ENCODE measurements at places on chromosomes 7 and 10.
A peak's percentile ranks its signal among the peaks of the same experiment; 100 is the strongest.

DNA sequence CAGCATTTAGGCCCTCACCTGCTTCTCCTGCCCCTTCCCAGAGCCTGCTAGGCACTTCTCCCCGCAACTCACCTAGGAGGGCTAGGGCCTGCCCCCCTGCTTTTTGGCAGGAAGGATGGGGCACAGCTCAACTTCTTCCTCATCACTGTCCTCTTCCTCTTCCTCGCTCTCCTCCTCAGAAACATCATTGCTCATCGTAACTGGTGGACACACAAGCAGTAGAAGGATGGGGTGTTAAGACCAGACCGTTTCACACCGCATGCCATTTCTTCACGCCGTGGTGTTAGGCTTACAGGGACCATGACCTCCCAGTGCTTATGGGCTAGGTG, 1.6 kb downstream of the NPM3 start:
- DNase-seq = no peak

- DNase-seq = no peak
These were observed 8.3 kb upstream of the ATP6V0E2 start for GRCh38 chr7:149865437-149865836.

GRCh38 chr10:120989996-120990598, 138.9 kb downstream of the WDR11 start:
- no peak for DNase-seq

DNA sequence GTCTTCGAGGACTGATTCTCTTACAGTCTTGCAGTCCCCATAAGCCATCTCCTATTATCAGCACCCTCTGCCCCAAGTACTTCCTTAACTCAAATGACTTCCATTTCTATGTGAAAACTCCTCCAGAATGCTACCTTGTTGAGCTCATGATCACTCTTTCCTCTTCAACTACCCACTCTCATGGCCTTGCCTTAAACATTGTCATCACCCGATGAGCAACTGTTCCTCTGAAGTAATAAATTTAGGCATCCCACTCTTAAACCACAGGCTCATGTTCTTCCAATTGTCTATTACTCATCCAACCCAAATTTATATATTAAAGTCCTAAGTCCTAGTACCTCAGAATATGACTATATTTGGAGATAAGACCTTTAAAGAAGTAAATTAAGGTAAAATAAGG, 152.9 kb downstream of the C1GALT1 start:
- no peak for DNase-seq

GRCh38 chr7:17301471-17302456, 3.3 kb downstream of the AHR start:
- DNase-seq = no peak

GRCh38 chr10:88127269-88127668, 263.8 kb downstream of the PTEN start:
- no peak for DNase-seq

- no peak for DNase-seq
These were observed 85.8 kb downstream of the MKX start for GRCh38 chr10:27659786-27660185.

- DNase-seq = no peak
These were observed 8.1 kb downstream of the CYP26A1 start for GRCh38 chr10:93081834-93082233.

DNA sequence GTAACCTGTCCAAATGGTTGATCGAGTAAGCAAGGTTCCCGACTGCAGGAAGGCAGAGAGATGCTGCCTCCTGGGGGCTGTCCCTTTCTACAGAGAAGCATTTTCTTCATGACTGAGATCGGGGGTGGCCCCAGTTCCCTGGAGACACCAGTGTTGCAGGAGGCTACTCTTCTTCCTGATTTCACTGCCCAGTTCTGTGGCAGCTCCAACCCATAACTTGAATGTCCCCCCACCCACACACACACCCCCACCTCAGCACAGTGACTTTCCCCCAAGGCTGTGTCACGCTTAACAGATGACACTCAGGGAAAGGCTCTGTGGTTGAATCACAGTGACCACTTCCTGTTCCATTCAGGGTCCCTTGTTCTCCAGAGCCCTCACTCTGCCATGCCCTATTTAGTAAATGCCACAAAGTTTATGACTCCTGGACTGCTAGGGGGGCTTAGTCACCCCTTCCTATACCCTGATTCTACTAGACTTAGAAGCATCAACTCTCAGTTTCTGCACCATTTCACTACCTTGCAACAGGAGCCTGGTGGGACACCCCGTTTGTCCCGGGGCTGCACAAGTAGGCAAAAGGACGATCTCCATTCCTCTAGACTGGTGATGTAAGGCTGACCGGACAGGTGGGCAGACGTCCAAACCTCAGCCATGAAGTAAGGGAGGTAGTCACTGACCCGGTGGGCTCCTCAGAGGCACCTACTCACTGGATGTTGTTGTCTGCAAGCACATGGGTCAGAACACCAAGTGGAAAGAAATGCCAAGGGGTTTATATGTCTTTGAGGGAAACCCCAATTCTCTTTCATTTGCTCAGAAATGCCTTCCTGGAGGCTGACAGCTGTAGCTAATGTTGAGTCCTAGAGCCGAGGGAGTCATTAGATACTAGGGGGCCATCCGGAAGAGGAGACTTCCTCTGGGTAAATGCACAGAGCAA, 31.3 kb upstream of the SMC3 start:
- DNase-seq = no peak

DNA sequence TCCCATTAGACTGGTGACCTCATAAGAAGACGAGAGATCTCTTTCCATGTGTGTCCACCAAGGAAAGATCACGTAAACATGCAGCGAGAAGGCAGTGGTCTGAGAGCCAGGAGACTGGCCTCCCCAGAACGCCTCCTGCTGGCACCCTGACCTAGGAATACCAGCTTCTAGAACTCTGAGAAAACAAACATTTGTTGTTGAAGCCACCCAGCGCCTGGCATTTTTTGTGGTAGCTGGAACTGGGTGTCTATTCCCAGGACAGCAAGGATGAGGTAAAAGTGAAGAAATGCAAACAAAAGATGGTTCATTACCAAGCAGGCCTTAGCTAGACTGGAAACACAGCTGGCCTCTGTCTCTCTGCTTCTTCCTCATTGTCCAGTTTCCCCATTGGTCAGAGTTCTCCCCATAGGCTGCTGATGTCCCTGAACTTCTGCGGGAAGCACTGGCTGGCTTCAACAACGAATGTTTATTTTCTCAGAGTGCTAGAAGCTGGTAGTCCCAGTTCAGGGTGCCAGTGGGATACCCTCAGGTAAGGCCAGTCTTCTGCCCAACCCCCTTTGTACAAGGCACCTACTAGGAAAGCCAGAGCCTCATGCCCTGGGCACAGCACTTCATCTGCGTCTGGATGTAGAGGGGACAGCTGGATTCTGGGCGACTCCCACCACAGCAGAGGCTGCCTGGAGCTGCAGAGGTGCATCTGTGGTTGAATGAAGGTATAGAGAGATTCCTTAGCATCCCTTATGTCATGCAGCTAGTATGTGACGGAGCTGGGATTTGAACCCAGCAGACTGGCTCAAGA, 304.9 kb downstream of the TCERG1L start:
- no peak for DNase-seq

DNA sequence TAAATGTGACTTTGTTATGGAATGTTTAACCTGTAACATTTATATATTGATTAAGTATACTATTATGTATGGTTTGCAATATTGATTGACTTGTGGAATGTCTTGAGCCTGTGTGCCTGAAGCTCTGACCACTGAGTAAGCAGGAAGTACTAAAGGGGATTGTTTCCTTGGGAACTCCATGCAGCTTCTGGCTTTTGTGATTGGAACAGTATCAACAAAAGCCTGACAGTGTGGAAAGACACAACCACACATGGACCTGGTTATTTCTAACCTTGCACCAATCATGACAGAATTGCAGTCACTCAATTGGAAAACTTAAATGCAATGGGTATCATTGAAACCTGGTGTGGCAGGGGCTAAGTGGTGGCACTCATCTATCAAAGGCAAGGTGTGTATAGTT, 45.5 kb upstream of the PIK3CG start:
- no peak for DNase-seq

DNA sequence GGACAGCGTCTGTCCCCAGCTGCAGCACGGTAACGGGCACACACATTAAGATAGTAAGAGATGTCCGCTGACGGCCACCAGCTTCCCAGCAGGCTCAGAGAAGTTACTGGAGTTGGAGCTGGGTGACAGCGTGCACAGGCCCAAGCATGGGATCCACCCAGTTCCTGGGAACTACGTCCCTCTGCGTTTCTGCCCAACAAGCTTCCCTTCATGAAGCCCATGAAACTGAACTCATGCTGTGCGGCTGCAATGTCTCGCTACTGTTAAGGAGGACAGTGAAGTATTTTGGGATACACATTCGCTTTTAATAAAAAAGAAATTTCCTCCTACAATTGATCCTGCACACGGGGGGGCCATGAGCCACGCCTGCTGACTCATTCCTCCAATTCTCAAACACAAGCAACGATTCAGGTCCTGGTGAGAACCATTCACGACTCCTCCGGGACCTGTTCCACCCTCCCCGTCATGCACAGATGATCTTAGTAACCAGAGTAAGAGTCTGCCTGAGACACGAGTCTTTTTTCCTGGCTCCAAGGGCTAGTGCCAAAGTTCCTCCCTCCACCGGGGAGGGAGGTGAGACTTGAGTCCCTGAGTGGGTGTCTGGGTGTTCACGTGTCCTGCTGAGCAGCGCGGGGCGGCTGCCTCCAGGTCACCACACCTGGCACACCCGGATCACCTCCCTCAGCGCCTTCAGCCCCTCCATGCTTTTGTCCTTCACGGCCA, 2.6 kb downstream of the PSMG3 start:
- no peak for DNase-seq

- DNase-seq = no peak
These were observed 43.9 kb upstream of the SRGN start for GRCh38 chr10:69043931-69044531.

- DNase-seq = no peak
These were observed 10.6 kb downstream of the PDE6C start for GRCh38 chr10:93622942-93623341.

GRCh38 chr10:43809211-43809930, 160.7 kb upstream of the ZNF32 start:
- no peak for DNase-seq

DNA sequence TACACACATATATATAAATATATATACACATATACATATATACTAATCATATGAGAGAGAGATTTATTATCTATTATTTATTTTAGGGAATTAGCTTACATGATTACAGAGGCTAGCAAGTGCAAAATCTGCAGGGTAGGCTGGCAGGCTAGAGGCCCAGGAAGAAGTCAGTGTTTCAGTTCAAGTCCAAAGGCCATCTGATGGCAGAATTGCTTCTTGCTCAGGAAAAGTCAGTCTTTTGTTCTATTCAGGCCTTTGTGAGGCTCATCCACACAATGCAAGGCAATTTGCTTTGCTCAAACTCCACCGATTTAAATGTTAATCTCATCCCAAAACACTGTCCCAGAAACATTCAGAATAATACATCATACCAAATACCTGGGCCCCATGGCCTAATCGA, 2.6 kb upstream of the C10orf120 start:
- DNase-seq = no peak

- no peak for DNase-seq
These were observed 381.2 kb upstream of the MBL2 start for GRCh38 chr10:53153831-53154230.

DNA sequence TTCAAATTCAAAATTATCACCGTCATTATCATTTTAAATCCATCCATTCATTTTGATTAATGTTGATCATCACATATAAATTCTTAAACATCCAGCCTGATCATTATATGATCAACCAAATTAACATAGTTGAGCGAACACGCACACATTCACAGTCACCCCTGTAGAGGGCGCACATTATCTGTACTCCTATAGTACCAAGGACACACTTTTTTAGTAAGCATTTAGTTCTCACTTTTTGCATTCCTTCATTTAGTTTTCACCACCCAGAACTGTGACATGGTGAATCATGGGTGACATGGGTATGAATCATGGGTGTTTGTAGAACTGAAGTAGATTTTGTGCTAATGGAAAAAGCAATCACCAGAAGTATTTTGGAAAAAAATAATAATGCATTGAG, 26.0 kb upstream of the ZNF735 start:
- no peak for DNase-seq

DNA sequence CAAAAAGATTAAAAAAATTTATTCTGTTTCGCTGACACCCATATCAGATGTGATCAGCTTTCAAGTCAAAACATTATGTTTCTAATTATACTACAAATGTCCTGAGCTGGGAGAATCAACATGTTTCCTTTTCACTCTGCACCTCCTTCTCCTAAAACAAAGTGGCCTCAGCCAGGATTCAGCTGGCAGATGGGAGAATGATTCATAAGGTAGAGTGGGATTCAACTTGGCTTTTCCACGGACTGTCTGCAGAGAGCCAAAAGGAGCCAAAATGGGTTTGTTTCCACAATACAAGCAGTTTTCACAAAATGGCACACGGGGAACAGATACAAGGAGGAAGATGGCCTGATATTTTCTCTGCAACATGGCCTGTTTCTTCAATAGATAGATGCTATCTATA, 376.5 kb upstream of the PRKCQ start:
- DNase-seq = no peak

- no peak for DNase-seq
These were observed 363.6 kb upstream of the CNTNAP2 start for GRCh38 chr7:145753004-145753403.

GRCh38 chr7:9945131-9945530, 1028.5 kb upstream of the PHF14 start:
- DNase-seq = peak; percentile 74

DNA sequence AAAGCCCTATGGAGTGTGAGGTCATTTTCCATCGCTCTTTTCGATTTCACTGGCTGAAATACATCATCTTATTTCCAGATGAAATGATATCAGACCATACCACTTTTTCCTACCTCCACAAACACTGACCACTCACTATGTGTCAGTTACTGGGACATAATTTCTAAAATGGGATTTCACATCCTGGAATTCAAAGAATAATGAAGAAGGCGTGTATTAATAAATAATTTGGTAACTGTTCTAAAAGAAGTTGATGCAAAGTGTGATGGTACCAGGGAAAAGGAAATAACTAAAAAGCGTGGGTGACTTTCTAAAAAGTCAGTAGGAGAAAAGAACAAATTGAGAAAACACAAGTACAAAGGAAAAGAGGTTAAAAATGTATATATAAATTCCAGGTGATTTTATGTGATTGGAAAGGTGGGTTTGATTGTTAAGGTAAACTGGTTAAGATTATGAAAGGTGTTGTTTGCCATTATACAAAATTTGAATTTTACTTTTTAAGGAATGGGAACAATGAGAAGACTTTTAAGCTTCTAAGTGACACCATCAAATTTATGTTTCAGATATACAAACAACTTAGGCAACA, 764 bp upstream of the NDUFA5 start:
- no peak for DNase-seq

DNA sequence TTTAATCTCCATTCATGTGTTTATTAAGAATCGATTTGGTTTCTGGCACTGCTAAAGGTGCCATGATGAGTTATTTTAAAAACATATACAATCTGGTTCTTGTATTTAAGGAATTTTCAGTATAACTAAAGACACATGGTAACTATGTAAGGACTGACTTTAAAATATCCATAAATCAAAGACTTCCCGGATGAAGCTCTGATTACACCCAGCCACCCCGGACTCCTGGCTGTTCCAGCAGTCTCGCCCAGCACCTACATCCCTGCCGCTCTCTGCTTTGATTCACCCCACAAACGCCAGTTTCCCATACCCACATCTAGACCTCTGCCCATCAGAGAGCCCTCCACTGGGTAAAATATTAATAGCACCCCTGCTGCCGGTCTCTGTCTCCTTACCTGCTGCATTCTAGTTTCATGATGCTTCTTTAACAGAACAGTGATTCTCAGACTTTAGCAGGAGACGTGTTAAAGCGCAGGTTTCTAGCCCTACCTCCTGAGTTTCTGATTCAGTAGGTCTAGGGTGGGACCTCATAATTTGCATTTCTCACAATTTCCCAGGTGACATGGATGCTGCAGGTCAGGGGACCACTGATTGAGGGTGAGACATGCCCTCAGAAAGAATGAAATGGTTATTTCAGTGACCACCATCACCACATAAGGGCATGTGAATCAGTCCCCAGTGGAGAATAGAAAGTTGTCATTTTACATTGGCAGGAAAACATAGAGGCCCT, 185.7 kb downstream of the KIAA1217 start:
- no peak for DNase-seq

Data from NCI-H1436 (cell line).